ENCODE measurements at places on chromosomes 6 and 20.

GRCh38 chr20:60867589-60867988 is 384.5 kb upstream of the CDH4 start:
- no peak for DNase-seq

GRCh38 chr6:63543982-63544381 is 28.3 kb upstream of the LOC128125822 start:
- no peak for DNase-seq

DNA sequence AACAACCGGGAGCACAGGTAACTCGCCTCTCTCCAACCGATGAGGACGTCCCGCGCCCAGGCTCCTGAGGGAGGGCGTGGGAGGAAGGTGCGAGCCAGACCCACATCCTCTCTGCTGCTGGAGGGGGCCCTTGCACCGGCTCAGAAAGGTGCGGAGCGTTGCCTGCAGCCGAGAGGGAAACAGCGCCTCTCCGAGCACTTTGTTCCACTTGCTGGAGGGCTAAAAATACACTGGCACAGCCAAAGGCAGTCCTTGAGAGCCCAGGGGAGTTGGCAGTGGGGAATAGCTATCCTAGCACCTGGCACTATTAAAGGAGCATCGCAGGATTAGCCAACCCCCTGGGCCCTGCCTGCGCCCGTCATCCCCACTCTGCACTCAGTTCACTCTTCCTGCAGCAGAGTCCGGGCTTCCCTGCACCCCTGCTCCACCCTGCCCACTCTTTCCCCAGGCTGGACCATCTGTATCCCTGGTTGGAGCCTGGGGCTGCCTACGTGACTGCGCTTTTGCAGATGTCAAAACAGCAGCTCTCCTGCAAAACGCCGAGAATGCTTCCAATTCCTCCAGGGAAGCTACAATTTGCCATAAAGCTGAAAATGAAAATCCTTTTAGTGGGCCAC is 108.9 kb downstream of the SNX5 start:
- DNase-seq: no peak

DNA sequence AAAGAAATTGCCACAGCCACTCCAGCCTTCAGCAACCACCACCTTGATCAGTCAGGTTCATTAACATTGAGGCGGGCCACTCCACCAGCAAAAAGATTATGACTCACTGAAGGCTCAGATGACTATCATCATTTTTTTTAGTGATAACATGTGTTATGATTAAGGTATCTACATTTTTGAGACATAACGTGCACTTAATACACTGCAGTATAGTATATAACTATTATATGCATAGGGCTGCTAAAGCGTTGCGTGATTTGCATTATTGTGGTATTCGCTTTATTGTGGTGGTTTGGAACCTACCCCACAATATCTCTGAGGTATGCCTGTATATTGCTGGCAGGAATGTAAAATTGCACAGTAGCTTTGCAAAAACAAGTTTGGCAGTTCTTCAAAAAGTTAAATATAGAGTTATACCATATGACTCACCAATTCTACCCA is 6.8 kb upstream of the RIPK1 start:
- DNase-seq: no peak

- DNase-seq: no peak
These were observed 99.5 kb upstream of the SUPT3H start for GRCh38 chr6:45477278-45477677.

- DNase-seq: no peak
These were observed 322.2 kb downstream of the PLCB1 start for GRCh38 chr20:8454137-8454712.

GRCh38 chr6:165889636-165890403 is 226.8 kb upstream of the PDE10A start:
- DNase-seq: no peak

DNA sequence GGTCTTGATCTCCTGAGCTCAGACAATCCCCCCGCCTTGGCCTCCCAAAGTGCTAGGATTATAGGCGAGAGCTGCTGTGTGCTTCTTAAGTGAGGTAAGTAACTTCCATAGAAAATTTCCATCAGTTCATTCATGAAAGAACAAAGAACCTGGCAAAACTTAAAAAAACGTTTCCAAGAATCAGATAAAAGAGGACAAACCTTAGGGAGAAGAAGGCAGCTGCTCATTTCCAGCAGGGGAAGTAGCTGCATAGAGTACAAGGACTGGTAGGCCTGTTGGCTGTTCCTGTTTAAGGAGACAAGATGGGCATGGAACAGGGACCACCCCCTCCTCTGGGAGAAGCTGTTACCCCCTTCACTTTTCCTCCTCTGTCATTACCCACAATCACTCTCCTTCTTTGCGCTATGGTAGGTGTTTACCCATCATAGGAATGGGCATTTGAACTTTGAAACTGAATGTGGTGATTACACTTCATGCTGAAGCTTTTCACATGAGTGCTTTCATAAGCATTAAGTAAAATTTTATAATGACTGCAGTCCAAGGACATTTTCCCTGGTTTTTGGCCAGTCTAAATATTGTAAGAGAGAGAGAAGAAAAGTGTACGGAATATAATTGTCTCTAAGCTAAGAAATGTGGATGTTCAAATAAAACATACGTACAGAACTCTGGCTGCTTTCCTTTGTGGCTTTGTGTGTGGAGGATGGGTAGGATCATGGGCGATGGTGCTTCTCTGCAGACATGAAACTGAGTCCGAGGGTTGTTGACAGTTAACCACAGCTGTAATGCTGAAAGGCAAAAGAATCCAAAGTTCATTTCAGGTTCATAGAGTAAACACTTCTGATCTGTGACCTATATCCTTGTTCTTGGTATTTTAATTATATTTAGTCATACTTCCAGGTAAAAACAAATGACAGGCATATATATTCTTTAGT is 56.4 kb downstream of the CCN2 start:
- no peak for DNase-seq

GRCh38 chr6:80460257-80460865 is 353.9 kb downstream of the BCKDHB start:
- DNase-seq: no peak

DNA sequence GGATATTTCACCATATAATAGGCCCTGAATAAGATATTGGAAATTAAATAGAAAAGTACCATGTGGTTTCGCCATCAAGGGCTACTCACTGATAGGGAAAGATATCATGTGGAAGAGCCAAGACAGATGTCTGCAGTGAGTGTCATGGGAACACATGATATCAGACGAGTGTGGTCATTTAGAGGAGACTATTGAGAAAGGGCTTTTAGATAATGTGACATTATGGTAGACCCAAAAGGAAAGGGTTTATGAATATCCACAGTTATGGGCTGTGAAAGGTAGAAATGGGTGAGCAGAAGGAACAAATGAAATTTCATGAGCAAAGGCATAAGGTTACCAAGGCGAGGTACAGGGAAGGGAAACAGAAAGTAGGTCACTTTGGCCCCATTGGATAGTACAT is 182.3 kb upstream of the PRSS16 start:
- DNase-seq: no peak

DNA sequence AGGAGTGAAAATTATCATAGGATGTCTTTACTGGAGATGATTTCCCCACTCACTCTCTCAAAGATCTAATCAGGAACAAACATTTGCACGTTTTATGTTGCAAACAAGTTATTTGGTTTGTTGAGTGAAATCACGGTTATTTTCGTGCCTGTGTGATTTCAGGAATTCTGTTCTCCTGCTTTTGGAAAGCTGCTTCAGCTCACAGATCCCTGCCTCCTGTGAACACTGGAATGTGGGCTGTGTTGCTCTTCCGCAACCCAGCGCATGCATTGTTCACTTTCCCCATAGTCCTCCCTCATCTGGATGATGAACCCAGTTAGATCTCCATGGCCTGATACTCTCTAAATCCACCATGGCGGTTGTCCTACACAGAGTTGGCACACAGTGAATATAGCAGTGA is 91.0 kb downstream of the PLEKHG1 start:
- no peak for DNase-seq

- DNase-seq: no peak
These were observed 13.8 kb downstream of the FOXQ1 start for GRCh38 chr6:1325461-1326309.

DNA sequence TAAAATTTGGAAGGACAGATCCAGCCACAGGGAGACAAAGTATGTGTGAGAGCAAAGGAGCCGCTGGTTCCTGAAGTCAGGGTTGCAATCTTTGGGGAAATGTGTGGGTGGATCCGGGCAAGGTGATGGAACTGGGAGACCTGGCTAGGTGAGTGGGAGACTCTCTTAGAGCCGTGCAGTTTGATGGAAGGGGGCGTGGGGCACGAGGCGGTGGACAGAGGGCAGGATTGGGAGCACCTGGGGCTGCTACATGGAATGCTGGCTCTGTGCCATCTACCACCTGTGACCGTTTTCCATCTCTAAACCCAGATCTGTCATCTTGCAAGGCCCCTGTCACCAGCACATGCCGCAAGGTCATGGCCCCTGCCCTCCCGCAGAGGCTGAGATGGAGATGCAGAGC is 268.4 kb downstream of the SMOC2 start:
- DNase-seq: no peak

- DNase-seq: no peak
These were observed 25.1 kb downstream of the CHMP4B start for GRCh38 chr20:33836277-33836676.

DNA sequence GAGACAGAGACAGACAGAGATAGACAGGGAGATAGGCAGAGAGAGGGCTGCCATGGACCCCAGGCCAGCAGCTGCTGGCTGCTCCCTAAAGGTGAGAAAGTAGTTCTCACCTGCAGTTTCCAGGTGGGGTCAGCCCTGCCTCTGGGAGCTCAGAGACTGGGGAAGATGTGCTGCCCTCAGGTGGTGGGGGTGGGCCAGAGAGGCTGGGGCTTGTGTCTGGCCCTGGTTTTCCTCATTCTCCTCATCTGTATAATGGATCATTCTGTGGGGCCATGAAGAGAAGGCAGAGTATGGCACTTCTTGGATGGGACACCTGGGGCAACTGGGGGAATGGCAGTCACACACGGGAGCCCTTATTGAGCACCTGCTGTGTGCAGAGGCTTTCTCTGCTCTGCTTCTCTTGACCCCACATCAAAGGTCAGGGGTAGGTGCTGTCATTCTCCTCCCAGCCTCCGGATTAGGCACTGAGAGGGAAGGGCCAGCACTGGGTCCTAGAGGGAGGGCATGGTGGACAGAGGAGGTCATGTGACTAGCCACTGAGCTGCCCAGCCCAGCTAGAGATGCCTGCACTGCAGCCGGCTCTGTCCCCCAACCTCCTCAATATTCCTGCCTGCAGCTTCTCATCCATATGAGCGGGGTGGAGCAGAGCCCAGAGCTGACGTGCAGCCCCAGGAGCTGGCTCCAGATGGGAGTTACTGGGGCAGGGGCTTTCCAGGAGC is 4.1 kb downstream of the ANGPT4 start:
- DNase-seq: no peak

- DNase-seq: no peak
These were observed 12.0 kb upstream of the BPI start for GRCh38 chr20:38291966-38292365.

GRCh38 chr6:163461696-163462095 is 47.2 kb downstream of the QKI start:
- DNase-seq: no peak
